Kidney glomerular epithelial cell (primary cell): ENCODE measurements at places on chromosomes 2 and 18.

DNA sequence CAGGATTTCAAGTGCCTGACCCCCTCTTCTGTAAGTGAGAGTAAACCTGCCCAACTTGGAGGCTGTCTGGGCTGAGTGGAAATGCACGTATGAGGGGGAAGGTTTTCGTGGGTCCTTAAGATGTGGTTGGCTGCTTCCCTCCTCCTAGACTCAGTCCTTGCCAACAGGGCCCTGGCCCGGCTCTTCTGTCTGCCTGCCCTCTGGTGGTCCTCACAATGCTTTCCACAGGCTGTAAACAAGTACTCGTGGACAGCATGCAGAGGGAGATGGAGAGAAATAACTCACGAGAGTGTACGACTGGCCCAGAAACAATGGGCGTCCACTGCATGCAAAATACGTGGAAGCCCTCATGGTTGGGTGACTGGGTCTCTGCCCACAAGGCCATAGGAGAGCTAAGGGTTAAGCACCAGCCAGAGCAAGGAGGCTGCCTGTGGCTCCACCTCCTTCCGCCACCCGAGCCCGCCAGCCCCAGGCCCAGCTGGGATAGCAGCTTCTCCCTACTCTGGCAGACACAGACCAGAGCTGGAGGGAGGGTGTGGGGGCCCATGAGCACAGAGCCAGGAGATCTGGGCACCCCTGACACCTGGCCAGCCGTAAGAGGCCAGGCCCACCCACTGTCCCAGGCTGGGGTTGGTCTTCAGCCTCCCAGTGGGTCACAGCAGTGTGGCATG, 17.0 kb upstream of the ARHGEF4 start:
- no peak for DNase-seq

- no peak for DNase-seq
Measured at GRCh38 chr2:239611222-239611795, 210.5 kb upstream of the HDAC4 start.

DNA sequence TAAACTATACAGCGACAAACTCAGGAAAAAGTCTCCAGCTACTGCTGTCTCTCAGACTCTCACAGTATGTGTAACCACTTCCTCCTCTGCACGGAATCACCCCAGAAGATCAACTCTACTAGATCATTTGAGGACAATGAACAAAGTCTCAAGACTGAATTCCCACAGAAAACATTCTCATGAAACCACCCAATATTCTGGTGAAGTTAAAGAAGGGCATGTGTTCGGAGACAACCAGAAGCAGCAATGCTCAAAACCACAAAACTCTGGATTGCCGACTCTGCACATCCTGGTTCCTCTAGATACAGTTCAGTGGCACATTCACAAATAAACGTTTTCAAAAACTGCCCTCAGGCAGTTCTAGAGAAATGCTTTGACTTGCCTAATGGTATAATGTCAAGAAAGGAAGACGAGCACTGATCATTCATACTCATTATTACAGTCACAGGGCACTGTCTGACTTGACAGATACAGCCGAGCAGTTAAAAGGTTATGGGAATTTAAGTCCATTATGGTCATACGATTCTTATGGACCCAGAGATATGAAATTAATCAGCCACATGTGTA, 91.9 kb upstream of the STK17B start:
- no peak for DNase-seq

DNA sequence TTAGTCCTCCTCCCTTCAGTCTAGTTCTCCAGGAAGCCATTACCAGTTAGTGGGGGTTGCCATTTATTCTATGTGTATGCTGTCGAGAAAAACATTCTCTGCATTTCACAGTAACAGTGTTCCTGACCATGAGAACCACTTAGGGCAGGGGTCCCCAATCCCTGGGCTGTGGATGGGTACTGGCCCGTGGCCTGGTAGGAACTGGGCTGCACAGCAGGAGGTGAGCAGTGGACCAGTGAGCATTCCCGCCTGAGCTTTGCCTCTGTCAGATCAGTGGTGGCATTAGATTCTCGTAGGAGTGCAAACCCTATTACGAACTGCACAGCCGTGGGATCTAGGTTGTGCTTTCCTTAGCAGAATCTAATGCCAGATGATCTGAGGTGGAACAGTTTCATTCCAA, 15.8 kb downstream of the ITGA4 start:
- no peak for DNase-seq

DNA sequence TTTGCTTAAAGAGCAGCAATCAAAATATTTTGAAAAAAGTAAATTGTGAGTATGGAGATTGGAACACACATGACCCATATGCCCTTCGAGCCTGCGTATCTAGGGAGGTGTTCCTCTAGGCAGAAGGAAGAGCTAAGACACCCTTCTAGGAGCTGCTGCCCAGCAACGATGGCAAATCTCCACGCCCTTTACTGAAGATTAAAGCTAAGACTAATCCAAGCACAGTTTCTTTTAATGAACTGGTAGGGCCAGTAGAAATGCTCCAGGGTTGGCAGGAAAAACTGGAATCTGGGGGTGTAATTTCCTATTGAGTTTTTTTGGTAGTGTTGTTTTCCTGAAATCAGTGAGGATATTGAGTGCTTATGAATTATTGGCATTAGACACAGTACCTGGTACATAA, 712 bp upstream of the SERPINB13 start:
- no peak for DNase-seq

DNA sequence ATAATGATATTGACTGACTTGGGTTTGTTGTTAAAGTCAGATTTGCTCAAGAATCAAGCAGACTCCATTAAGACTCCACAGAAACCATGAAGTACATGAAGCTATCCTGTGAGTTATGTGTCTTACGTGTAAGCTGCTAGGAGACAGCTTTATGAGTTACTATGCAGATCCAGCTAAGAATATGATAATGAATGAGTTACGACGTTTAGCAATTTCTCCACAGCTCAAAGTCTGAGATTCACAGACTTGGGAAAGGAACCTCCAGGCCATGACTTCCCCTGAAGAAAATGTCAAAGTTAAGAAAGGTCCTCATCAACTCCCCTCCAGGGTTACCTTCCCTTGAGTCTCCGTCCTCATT, 211.9 kb upstream of the HNRNPA3 start:
- DNase-seq = no peak

- DNase-seq = no peak
Measured at GRCh38 chr2:8448824-8449556, 232.9 kb upstream of the ID2 start.

- no peak for DNase-seq
Measured at GRCh38 chr2:226797289-226797988, 2.2 kb downstream of the IRS1 start.

- DNase-seq = no peak
Measured at GRCh38 chr2:120986898-120987650, 251.4 kb downstream of the GLI2 start.

GRCh38 chr2:128813352-128814034, 494.8 kb upstream of the HS6ST1 start:
- DNase-seq = no peak

DNA sequence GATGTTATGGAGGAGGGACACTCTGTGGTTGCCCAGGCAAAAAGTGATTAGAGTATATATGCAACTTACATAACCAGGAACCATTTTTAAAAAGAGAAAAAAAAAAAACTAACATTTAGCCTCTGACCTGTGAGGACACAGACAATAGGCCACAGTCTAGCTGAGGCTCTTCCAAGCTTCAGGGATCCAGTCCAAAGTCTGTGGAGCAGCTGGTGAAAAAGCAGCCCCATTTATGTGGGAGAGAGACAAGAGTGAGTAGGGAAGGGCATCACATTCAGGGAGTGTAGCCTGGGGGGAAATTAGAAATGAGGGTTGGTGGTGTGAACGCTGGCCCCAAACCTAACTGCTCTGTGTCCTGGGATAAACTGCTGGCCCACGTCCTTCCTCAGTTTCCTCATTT, 122.8 kb downstream of the MYO5B start:
- no peak for DNase-seq

DNA sequence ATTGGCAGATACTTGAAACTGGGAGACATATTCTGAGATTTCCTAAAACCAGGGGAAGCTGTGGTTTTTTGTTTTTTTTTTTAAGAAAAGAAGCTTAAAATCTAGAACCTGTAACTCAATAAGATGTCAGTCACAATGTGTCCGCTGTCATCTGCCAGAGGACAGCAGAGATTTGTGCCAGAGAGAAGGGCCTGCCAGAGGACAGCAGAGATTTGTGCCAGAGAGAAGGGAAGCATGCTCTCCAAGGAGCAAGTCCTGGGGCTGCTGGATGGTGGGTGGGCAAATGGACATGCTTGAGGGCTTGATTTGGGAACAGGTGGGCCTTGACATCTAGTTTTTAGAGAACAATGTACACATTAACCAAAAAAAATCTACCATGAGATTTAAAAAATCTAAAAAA, 77.9 kb downstream of the CCDC93 start:
- no peak for DNase-seq

DNA sequence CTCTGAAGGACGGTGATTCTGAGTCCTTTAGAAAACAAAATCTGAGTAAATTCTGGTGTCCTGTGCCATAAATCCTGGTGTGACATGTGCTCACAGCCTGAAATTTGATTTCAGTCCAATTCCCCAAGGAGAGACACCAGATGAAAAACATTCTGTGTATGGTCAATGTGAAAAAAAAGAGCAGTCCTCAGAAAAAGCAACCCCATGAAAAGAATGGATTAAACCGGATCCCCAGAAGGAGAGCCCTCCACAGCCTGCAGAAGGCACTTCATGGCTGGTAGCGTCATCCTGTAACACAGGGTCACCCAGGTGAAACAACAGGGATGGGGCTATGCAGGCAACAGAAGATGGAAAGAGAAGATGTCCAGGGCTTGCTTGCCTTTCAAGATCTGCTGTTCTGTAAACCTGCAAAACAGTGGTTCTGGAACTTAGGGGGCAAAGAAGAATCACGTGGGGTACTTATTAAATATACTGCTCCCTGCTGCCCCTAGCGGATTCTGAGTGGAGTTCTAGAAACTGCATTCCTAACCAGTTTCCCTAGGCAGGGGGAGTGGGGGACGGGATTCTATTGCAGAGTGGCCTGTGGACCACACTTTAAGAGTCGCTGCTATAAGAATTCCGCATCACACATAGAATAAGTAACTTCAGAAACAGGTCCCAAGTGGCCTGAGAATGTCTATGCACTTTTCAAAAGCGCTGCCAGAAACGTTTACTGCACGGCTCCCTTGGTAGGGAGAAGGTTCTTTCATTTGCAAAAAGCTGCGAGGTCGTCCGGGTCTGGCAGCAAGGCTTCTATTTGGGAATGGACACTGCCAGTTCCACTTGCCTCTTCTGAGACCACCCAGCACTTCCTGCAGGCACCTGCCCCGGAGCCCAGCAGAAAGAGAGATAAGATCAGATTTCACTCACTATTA, 118.9 kb upstream of the ARL5A start:
- DNase-seq = peak; percentile 1

- no peak for DNase-seq
Measured at GRCh38 chr2:2901384-2902345, 476.0 kb downstream of the EIPR1 start.

DNA sequence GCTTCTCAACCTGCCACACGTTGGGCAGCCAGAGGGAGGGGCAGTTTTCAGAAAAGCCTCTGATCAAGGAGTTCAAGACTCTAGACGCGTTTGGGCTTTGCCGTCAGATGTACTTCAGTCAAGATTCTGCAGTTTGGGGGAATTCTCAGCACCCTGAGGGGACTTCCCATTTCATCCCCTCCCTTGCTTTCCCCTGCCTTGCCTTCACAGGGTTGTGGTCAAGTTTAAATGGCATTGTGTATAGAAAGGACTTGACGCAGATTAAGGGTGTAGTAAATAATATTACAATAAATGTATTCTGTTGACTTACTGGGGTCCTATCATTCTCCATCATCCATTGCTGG, 198.3 kb upstream of the NABP1 start:
- no peak for DNase-seq

DNA sequence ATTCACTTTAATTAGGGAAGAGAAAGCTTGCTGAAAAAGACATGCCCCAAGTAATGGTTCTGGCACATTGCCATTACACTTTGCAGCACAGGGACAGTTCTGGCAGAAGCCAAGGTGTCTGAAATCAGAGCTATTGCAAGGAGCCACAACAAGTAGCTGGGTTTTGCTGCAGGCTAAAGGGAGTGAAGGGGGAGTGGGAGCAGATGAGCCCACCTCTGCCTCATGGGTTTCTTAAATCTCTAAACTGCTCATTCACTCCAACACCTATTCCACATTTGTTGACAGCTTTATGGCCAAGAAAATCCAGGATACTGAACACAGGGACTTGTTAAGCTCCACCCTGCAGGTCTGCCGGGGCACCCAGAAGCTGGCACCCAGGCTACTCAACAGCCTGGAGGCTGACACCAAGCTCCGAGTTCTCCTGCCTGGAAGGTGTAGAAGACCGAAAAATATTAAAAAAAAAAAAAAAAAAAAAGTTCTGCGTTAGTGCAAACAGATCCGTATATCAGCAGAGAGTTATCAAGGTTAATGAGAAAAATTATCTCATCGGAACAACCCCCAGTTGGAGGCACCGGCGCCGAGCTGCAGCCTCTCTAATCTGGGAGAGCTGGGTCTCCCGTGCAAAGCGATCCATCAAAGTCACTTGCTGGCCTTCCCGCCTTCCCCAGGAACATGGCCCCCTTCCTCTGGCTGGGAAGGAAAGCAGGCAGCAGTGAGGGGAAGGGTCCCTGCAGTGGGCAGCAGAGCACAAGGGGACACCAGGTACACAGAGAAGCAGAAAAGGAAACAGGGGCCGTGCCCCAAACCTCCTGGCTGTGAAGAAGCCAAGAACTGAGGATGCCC, 123.7 kb downstream of the HNMT start:
- no peak for DNase-seq

GRCh38 chr2:25881764-25882163, 3.5 kb upstream of the ASXL2 start:
- DNase-seq = no peak

DNA sequence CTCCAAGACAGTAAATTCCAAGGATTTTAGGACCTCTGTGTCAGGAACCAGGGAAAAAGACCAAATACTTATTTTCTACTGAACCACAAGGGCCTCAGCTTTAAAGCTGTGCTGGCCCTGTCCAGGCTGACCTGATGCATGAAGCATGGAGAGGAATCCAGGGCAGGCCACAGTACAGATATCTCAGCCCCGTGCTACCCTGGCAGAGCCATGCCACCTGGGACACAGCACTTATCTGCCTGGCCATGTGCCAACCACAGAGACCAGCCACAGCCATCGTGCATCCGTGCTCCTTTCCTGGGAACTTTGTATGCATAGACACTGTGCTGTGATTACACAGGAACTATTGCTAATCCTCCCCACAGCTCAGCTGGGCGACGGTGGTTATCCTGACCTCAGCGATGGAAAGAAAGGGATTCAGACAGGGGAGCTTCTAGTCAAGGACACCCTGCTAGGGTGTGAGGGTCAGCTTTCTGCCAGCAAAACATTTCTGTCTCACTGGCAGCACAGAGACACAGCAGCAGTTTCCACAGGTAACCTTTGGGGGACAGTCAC, 687.4 kb upstream of the ID2 start:
- DNase-seq = no peak
